ENCODE measurements at places on chromosomes 6 and 20.
A peak's percentile ranks its signal among the peaks of the same experiment; 100 is the strongest.

GRCh38 chr6:38730140-38730862, 15.2 kb downstream of the DNAH8 start:
- no peak for DNase-seq

DNA sequence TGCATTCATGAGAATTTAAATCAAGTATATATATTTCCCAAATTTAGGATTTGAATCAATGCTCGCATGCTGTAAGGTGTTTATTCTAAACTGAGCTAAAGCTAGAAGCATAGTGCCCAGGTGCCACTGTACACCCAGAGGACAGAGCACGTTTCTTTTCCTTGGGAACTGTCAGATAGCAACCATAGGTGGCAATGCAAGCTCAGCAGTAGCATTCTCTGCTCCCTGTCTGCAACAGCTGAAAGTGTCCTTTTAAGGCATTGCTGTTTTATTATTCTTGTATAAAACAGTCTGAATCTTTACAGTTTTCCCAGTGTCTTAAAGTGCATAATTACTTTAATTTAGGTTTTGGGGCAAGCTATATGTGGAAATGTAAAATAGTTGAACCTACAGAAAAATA, 443.4 kb upstream of the MMS22L start:
- DNase-seq: no peak

DNA sequence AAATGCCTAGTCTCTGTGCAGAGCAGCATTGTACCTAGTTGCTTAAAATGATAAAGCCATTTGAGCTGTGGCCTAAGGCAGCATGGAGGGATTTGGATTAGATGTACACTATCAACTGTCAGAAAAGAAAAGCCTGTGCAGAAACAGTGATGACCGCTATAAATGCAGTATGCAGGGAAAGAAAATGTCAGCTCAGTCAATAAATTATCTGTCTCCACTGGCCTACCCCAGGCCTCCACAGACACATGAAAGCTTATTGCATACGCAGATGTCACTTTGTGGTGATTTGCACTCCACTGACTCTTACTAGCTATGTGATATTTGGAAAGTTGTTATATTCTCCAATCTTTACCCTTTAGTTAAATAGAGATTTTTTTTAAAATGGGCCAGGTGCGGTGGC, 221.9 kb upstream of the OPRM1 start:
- DNase-seq: no peak

GRCh38 chr20:47950124-47950912, 165.0 kb upstream of the SULF2 start:
- no peak for DNase-seq

DNA sequence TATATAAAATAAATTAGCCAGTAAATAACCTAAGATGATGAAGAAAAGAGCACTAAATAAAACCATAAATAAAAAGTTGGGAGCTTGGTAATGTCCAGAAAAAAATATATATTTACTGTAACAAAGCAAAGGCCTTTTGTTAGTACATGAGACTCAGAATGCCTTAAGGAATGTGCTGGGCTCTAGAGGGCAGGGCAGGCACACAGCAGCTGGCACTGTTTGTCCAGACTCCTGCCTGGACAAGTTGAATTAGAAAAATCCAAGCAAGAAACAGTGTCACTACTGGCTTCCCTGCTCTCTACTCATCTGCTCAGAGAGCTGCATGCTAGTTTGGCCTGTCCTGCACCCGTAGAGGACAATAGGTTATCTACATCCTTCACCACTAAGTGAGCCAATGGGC, 8.8 kb downstream of the DEFB129 start:
- no peak for DNase-seq

DNA sequence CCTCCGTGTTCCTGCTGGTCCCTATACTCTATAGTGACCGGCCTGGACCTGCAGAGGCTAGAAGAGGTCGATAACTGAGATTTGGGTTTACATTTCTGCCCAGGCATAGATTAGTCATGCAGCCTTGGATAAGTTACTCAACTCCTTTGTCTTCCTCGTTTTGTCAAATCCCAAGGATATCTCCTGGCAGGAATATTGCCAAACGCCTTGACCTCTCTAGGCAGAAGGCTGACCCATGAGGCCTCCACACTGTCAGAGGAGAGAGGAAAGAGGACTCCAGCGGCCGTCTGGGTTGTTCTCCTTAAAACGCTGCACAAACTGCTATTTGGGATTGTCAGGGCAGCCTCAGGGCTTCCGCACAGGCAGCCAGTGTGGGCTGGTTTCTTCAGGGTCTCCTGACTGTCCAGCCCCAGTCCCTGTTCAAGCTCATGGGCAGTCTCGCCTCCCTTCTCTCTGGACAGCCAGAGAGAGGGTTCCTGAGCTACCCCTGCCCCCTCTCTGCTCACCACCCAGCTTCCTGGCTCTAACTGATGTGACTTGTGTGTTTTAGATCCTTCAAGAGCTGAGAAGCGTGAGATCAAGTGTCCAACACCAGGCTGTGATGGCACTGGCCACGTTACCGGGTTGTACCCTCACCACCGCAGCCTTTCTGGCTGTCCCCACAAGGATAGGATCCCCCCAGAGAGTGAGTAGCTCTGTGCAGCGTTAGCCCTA, 44.7 kb upstream of the PCMTD2 start:
- DNase-seq: no peak

DNA sequence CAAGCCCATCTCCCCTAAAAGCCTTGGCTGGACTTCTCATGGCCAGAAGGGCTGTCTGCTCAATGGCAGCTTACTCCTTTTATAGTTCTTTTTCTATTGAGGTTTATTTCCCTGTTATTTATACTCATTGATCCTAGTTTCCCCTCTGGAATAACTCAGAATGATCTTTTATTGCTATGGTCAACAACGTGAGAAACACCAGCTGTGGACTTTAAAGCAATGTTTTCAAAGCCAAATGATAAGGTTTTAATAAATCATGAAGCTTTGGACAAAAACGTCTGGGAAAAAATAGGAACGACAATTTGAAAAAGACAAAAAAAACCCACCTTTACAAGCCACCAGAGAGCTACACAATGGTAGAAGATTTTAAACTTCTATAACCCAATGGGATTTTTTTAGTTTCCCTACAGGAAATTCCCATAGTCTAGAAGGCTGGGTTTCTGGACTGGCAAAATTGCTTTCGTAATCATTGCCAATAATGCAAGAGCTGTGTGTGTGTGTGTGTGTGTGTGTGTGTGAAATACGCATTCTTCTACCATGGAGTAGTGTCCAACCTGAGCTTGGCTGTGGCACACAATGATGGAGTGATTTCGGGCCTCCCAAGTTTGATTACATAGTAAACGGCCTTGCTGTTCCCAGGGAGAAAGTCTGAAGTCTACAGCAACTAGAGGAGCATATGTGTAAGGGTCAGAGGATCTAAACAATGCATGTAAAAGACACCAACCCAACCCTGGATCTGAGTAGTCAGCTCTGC, 396.0 kb downstream of the SYNE1 start:
- no peak for DNase-seq

DNA sequence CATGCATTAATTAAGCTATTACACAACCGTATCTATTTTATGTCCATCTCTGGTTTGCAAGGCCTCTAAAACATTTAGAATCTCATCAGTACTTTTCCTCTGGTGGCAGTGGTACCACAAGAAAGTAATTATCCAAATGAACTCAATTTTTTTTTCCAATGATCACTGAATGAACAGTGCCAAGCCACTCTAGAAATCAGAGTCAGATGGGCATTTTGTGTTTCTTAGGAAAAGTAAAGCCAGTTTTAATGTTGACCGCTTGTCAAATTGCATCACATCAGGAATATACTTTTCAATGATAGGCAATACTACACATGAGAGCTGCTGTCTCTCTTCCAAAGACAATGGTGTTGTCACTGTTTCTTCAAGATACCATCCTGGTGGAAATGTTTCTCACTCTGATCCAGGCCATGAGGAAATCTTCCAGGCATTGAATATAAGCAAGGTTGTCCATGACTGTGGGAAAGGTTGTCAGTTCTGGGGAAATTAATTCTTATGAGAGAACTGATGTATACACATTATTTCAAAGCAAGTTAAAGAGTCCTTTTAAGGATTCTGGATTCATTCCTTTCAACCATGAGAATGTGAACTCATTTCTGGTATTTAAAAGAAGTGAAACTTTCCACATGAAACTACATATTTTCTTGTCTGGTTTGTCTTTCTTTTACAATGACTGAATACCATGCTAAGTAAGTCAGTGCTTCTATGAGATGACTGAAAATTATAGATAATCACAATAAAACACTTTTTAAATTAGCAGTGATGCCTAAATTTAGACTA, 108.8 kb upstream of the TCF21 start:
- DNase-seq: no peak

DNA sequence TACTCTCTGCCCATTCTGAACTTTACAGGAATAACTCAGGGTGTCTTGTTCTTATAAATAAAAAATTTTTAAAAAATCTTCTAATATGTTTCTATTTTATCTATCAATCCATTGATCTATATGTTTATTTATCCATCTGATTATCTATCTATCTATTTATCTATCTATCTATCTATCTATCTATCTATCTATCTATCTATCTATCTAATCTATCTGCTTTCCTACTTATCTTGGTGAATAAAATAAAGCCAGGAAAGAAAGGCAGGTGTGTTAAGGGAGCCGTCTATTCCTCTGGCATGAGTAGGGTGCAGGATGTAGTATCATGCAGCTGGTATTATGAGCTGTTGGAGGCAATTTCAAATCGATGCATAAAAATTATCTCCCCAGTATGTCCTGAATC, 153.0 kb downstream of the FOXA2 start:
- no peak for DNase-seq

GRCh38 chr6:14887986-14888574, 357.8 kb upstream of the JARID2 start:
- no peak for DNase-seq

DNA sequence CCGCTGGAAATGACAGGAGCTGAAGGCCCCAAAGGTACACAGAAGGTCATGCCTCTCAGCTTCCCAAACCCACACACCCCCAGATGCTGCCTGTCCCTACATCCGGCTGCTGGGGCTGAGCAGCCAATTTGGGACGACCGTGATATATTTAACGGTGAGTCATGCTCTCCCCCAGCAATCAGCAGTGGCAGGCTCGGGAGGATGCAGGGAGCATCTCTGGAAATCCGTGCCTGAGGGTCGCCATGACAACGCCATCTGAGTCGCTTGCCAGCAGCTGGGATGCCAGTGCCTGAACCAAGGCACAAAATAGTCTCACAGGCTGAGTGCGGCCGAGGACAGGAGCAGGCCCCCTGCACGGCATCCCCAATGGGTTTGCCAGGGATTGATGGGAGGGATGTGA, 57.9 kb downstream of the KCNB1 start:
- DNase-seq: no peak

GRCh38 chr20:36574366-36575135, 1.2 kb downstream of the TGIF2 start:
- DNase-seq: peak; percentile 52

DNA sequence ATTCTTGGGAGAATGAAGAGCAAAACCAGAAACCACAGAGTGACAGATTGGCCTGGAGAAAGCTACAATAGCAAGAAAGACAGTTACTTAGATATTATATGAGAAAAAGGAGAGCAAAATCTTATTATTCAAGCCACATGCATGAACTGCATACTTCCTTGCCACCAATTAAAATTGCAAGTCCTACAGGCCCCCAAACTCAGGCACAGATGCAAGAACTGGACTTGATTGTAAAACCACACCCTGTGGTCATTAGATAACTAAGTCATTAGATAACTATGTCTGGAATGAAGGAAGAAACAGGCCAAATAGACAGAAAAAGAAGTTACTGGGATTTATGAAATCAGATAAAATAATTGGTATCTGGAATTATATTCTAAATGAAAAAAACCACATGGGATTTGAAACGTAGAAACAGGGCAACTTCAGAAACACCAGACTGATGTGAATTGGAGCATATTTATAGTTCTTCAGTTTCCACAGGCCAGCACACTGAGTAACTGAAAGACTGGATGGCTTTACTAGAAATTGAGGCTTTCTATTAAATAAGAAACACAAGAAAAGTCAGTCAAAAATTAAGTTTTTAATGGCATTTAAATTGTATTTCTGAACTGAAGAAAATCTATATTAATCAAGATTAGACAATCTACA, 49.4 kb upstream of the CARMIL1 start:
- no peak for DNase-seq

- DNase-seq: no peak
These were observed 44.2 kb downstream of the MYLK4 start for GRCh38 chr6:2706558-2706957.

- no peak for DNase-seq
These were observed 7.7 kb downstream of the TREML2 start for GRCh38 chr6:41193171-41193734.

GRCh38 chr6:35058865-35059522, 82.1 kb downstream of the TCP11 start:
- no peak for DNase-seq

- no peak for DNase-seq
These were observed 29.5 kb downstream of the SLCO4A1 start for GRCh38 chr20:62671765-62672164.

DNA sequence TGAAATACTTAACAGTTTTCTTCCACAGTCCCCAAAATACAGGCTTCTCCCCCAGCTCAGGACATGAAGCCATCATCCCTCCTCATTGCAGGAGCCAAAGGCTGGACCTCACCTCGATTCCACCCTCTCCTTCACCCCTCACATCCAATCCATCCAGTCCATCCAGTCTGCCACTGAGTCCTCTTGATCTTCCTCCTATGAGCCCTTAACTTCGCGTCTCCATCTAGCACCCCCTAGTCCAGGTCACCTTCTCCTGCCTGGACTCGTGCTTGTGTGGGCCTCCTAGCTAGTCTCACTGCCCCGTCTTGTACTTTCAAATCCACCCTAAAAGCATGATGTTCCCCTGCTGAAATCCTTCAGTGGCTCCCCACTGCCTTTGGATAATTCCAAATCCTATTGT, 3.3 kb downstream of the TRIB3 start:
- DNase-seq: no peak

- no peak for DNase-seq
These were observed 163.8 kb downstream of the MMUT start for GRCh38 chr6:49299279-49299678.

DNA sequence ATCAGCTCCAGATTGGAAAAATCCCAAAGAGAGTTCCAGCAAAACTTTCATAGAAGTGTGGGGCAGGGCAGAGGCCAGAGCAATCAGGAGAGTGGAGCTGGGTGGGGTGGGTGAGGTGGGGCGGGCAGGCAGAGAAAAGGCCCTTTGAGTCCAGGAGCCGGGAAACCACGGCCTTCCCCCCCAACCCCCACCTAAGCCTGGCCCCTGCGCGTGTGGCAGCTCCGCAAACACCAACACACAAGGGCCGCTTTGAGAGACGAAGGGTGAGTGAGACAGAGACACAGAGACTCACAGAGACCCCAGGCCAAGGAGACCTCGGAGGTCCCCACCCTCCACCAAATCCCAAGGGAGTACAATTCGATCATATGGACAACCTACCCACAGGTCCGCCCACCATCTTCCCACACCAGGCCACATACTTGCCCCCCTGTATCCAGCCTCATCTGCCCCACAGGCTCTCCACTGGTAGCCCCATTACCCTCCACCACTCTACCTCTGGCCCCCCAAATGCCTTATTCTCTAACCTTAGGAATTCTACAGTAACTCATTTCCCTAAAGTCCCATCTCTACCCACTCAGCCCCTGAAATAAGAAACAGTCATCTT, 1.7 kb downstream of the COL11A2 start:
- DNase-seq: no peak
